ENCODE measurements at places on chromosomes 2 and 18. TPM values are rescaled to one million over a fixed set of nuclear protein-coding genes. Genes with fewer than 3 reads are reported as not detected.

- DNase-seq = no peak
Measured at GRCh38 chr2:110731064-110731463, 1.3 kb upstream of the ACOXL start.

DNA sequence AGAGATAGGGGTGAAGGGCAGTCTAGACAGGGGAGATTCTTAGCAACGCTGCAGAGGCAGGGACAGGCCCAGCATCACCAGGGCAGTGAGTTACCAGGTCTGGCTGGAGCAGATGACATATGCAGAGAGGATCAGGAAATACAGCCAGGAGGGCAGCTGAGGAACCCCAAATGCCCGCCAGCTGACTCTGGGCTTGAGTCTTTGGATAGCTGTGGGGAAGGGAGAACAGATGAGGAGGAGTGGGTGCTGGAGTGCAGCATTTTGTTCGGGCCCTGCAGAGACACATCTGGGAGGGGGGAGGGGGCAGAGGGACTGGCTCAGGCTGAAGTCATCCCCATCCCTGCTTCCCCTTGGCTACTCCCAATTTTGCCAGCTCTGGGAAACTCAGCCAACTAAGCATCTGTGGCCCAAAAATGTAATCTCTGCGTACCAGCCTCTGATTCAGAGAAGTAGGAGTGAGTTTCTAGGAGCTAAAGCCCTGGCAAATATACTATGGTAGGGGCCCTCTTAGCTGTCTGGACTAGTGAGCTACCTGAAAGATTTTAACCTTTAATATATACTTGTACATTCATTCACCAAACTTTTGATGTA lies 214.5 kb downstream of the ZBTB7C start:
- no peak for DNase-seq

GRCh38 chr2:240460253-240460711 lies 24.8 kb downstream of the GPC1 start:
- DNase-seq = peak; percentile 50

DNA sequence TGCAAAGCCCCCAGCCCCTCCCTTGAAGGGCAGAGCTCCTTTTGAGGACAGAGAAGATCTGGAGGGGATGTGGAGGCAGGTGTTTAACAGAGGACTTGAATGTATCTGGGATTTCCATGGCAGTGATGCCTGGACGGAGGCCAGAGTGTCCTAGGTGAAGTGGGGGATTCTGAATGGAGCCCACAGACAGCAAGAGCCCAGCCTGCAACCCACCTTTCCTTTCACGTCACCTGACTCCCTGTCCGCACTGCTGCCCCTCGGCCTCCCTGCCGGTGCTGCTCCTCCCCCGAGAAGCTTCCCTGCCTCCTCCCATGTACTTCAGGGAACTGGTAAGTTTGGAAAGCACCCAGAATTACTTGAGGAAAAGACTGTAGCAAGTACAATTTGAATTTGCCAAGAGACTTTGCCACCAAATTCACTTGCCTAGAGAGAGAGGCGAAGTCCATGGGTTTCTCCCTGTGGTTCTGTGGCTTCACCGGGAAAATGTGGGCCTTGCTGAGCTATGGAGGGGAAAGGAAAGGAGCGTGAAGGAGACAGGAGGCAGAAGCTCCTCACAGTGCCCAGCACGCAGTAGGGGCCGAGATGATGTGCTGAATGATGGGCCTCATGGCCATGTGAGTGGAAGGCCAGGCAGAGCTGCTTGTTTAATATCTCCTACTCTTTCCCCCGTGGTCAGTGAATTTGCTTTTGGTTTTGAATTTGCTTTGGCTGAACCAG lies 13.9 kb upstream of the ASPRV1 start:
- DNase-seq = no peak

- no peak for DNase-seq
Measured at GRCh38 chr18:63109802-63110201, 209.8 kb downstream of the BCL2 start.

The IL1R1 gene
- total RNA-seq = 49.9 TPM

The GREB1L gene
- 2.0 TPM for total RNA-seq

The GCKR gene
- 0.71 TPM for total RNA-seq

The CNDP1 gene
- total RNA-seq = 0.31 TPM

The TMEM214 gene
- 74.0 TPM for total RNA-seq

The CDH19 gene
- 160 TPM for total RNA-seq

The POMC gene
- 1.1 TPM for total RNA-seq
